Left cardiac atrium (tissue), 4 donors: ENCODE measurements at places on chromosomes 1 and 21.

GRCh38 chr1:201599548-201599947 lies 60.6 kb downstream of the NAV1 start:
- DNase-seq, result no peak

DNA sequence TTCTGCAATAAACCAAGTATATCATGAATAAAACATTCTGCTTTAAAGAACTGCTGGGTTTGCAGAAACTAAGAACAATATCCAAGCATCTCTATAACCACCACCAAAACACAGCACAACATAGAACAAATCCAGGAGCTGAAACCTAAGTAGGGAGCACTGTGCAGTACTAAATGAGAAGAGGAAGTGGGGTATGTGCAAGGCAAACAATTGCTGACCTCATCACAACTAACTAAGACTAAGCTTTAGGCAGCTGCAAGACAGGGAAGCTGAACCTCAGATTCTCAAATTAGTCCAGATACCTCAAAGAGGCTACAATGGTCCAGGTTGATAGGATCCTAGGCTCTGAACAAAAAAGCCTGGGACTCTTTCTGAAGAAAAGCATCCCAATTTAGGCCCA lies 172.6 kb downstream of the SLC44A5 start:
- DNase-seq, result no peak

- DNase-seq, result no peak
Measured at GRCh38 chr1:22646384-22646783, 3.0 kb downstream of the C1QC start.

- no peak for DNase-seq
Measured at GRCh38 chr1:181669246-181669645, 185.9 kb downstream of the CACNA1E start.

GRCh38 chr1:203638103-203638475 lies 11.5 kb downstream of the ATP2B4 start:
- peak; percentile 6 for DNase-seq

DNA sequence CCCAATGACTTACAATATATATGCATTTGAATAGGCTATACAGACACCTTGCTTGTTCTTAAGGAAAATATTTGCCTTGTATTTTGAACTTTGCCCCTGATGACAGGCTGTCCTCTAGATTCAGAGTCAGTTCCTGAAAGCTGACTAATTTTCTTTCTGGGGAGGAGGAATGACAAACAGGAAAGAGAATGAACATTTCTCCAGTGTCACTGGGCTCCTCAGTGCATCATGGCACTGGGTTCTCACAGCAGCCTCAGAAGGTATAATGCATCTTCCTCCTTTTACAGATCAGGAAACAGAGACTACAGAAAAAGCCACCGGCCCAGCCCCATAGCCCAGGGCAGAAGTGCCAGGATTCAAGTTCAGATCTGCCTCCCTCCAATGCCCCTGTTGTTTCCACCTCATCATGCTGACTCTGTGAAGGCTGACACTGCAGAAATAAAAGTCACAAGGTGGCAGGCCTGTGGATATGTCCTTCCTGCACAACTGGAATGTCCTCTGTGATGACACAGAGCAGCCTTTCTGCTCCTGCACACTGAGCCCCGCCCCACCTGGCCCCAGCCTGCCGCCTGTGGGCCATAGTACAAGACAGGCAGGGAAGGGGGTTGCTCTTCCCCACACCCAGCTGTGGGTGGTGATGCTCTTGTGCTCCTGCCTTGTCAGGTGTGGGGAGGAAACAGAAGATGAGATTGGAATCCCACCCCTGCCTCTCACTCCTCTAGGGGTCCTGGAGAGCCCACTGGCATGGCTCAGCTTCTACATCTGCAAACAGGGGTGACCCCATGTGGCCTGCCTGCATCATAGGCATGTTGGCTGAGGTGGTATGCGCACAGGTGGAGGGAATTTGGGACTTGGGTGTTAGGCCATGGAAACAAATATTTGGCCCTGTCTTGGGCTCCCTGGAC lies 6.4 kb downstream of the TTC22 start:
- DNase-seq, result no peak
